Retinal pigment epithelial cell (primary cell): ENCODE measurements at places on chromosomes 3 and 15.

GRCh38 chr3:129648391-129648790, 41.9 kb upstream of the PLXND1 start:
- no peak for DNase-seq

DNA sequence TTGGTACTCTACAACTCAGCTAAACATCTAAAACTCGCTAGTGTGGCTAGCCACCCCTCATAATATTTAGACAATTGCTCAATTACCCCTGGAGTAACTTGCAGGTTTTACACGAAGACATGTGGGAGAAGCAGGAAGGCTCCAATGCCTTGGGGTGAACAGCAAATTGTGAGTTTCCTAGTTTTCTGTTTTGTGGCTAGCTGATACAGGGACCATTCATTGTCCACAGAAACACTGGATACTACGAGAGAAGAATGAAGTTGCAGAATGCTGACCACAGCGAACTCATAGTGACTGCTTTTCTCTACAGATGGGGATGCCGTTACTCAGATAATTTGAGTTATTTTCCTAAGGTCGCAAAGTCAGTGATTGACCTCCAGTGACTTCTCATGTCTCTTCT, 212.9 kb downstream of the P3H2 start:
- no peak for DNase-seq

- DNase-seq, result no peak
Observed at GRCh38 chr3:87209111-87209510, 18.0 kb upstream of the CHMP2B start.

DNA sequence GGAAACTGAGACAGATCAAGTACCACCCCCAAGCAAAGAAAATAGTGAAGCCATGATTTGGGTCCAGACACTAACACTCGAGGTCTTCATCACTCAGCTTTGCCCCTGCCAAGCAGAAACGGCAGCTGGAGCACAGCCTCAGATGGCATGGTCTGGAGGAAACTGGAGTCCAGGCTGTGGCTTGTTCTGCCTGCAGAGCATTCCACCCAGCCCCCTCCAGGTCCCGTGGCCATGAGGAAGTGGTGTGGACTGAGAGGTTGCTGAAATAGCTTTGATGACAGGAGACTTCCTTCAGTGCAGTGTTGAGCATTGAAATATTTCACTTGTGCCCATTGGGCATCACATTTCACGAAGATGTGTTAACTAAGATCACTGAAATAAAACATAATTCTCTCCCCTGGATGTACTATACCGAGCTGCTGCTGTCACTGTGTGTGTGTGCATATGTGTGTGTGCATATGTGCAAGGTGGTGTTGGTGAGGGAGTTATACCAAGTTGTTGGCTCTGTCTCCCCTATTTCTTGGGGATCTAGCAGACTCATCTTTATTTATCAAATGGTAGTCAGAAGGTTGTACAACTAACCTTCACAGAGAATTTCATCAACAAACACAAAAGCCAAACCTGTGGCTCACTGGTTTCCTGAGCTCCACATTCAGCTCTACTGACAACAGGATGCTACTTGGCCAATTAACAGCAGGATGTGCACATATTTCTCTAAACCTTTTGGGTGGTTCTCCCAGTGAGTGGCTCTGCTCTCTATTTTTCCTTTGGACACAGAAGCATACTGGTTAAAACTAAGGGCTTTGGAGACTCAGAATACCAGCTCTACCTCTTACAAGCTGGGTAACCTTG, 660.1 kb upstream of the CFAP20DC start:
- no peak for DNase-seq

DNA sequence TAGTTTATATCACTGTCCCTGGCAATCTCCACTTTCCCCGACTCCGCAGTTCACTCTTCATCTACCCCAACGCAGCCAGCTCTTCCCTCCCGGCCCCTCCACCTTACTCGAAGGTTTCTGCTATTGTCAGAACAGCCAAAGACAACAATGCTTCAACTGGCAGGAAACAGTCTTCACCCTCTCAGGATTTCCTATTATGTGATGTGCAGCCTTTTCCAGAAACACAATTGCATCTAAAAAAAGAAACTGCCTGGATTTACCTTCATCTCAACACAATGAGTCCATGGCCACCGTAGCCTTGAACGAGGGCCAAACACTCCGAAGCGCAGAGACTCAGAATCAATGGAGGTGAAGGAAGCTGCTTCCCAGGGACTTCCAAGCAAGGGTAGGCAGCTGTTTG, 182.1 kb upstream of the TSC22D2 start:
- no peak for DNase-seq

DNA sequence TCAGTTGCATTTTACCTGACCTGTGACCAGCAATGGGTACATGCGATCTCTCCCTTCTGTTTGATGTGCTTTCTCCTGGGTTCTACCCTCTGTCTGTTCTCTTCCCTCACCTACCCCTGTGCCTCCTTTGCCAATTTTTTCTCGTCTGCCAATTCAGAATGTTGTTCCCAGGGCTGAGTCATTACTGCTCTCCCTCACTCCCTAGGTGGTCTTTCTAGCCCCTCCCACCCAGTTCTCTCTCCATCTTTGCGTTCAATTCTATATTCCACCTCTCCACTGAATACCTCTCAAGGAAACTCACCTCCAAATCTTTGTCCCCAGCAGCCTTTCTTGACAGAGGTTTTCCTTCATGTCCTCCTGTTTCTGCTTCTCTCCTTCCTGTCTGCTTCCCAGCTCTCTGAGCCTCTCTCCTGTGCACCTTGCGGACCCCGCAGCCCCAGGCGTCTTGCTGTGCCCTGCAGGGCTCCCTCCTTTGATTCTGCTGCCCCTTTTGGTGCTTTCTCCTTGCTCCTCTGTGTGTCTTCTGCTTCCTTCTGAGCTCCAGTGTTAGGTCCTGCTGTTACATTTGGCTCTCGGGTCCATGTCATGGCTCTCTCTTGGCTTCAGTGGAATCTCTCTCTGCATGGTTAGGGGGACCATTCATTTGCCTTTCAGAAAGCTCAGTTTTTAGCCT, 398.2 kb upstream of the TPM1 start:
- no peak for DNase-seq

GRCh38 chr3:191123946-191124345, 75.1 kb upstream of the OSTN start:
- peak; percentile 19 for DNase-seq

- peak; percentile 33 for DNase-seq
Observed at GRCh38 chr15:96431786-96432185, 101.3 kb downstream of the NR2F2 start.

- DNase-seq, result no peak
Observed at GRCh38 chr15:31381801-31382712, 55.4 kb downstream of the KLF13 start.

DNA sequence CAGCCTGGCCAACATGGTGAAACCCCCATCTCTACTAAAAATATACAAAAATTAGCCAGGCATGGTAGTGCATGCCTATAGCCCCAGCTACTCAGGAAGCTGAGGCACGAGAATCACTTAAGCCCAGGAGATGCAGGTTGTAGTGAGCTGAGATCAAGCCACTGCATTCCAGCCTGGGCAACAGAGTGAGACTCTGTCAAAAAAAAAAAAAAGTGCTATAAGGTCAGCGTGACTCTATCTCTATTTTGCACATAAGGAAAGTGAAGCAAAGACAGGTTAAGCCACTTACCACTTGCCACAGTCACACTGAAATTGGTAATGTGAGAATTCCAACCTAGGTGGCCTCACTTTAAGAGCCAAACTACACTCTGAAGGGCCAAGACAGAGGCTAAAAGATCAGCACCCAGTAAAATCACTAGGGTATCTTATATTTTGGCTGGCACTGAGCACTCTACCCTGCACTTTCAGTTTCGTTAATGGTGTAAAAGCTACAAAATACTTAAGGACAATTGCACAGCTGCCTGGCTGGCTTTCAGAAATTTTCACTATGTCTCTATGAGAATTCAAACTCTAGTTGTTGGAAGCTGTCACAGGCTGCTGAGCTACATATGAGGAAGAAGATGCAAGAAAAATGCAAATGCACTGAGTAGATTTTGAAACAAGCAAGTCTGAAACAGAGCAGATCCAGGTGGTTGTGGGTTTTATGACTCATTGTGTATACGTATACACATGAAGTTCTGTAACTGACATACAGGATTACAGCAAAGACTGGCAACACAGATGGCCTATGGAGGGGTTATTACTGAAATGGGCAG, 32.7 kb downstream of the TRANK1 start:
- DNase-seq, result peak; percentile 30

DNA sequence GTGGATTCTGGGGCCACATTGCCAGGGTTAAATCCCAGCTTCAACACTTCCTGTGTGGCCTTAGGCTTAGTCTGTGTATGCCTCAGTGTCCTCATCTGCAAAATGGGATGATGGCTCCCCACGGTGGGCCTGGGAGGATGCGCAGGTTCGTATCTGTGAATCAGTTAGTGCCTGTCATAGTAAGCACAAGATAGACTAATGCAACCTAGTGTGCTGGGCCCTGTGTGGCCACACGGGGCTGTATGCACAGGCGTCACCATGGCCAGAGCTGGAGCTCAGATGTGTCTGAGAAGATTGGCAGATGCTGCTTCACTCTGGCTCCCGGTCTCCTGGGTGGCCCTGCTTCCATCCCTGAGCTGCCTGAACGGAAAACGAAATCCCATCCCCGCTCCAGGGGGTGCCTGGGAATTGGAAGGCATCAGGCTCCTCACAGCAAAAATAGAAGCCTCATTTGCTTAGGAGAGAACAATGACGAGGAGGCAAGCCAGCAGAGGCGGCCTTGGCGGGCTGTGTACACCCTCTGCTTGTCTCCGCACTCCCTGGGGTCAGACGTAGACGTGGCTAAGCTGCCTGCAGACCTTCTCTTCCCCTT, 103.6 kb downstream of the APBA2 start:
- no peak for DNase-seq

GRCh38 chr15:85711580-85712192, 83.0 kb downstream of the KLHL25 start:
- DNase-seq, result no peak

GRCh38 chr3:25724948-25725645, 58.1 kb downstream of the NGLY1 start:
- no peak for DNase-seq

DNA sequence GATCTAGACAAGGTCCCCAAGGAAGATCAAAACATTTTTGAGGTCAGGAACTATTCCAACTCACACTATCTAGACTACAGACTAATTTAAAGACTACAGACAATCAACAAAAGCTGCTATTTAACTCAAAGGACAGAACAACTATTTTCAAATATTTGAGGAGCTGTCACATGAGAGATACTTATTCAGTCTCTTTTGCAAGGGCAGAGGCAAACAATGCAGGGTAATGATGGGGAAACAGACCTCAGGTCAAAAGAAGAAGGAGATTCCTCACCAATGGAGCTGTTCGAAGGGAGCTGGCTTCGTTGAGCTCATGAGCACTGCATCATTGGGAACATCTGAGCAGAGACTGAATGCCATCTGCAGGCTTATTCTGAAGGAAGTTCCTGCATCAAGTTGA, 231.9 kb downstream of the DTWD1 start:
- no peak for DNase-seq

DNA sequence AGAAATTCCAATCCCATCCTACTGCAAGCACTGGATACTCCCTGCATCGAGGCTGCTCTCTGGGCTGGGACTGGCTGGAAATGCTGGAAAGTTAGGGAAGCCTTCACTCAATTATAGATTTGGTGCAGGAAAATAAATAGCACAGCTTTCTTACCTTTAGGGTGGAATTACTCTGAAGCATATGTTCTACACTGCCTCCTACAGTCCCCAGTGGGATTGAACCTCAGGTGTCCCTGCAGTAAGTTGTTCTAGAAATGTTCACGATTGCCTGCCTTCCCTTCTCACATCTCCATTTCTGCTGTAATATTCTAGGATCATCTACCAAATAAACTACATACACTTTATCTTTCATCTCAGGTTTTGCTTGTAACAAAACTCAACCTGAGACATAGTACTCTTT, 536.7 kb upstream of the LMCD1 start:
- DNase-seq, result no peak
